Progenitor cell of endocrine pancreas (in vitro differentiated cells): ENCODE measurements at places on chromosomes 7 and 10. TPM values are rescaled to one million over a fixed set of nuclear protein-coding genes. Genes with fewer than 3 reads are reported as not detected.

The AMPH gene
- total RNA-seq: 1.8 and 1.9 TPM in 2 replicates

The ITGA8 gene
- total RNA-seq: 0.36 TPM in 1 of 2 replicates, not detected in the other

The PLA2G12B gene
- 3.8 and 4.0 TPM in 2 replicates for total RNA-seq

The NEUROG3 gene
- 7.2 and 7.3 TPM in 2 replicates for total RNA-seq

The SUGCT gene
- 5.7 and 6.2 TPM in 2 replicates for total RNA-seq

The ZEB1 gene
- 1.2 and 1.7 TPM in 2 replicates for total RNA-seq

The CNPY1 gene
- not detected in 2 replicates for total RNA-seq

The GDF2 gene
- total RNA-seq: not detected in 2 replicates

DNA sequence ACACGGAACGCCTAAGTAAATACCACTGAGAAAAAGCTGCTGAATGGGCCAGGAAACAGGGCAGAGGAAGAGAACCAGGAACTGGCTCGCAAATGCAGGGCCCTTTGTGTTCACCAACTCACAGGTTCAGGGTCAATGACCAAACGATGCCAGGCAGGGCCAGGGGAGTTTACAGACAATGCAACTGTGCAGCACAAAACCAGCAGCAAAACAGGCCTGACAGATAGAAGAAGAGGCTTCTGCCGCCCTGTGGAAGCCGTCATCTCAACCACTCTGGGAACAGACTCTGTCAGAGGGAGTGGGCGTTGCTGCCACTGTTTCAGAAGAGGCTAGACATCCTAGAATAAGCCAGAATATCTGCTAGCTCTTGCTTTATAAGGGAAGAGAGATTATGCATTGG lies 117.9 kb downstream of the KMT2E start:
- peaks cover 10% of the 10 kb centered on the region for H3K36me3 ChIP-seq
- peak overlapping the region; percentile 39 for H3K27ac ChIP-seq
- DNase-seq: no peak
- peaks cover 4% of the 10 kb centered on the region for H3K4me1 ChIP-seq
- H3K4me3 ChIP-seq: no peak overlapping the region

DNA sequence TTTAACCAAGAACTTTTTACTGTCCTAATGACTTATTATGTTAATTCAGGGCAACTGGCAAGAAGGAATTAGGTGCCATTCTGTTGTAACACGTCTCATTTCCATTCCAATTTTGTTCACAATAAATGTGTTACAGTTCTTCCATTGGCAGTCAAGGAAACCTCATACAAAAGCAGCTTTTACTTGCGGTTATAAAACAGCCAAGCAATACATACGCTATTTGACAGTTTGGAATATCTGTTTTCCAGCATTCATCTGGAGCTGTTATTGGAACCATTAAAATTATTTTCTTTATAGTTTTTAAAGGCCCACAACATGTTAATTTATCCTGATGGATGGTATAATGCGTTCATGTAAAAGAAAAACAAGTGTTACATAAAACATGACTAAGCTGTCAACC lies 33.3 kb downstream of the MTERF1 start:
- H3K4me1 ChIP-seq: peaks cover 6% of the 10 kb centered on the region
- H3K4me3 ChIP-seq: no peak overlapping the region

GRCh38 chr10:79346388-79347225 lies 662 bp upstream of the PPIF start:
- peak overlapping the region; percentile 19 for H3K4me3 ChIP-seq
- H3K27ac ChIP-seq: no peak overlapping the region
- peaks cover 3% of the 10 kb centered on the region for H3K27me3 ChIP-seq
- H3K4me1 ChIP-seq: peaks cover 16% of the 10 kb centered on the region
- H3K36me3 ChIP-seq: peaks cover 3% of the 10 kb centered on the region

GRCh38 chr7:111903797-111904196 lies 302.4 kb downstream of the DOCK4 start:
- H3K4me1 ChIP-seq: peaks cover 12% of the 10 kb centered on the region
- H3K27me3 ChIP-seq: no peaks in the 10 kb centered on the region
- H3K4me3 ChIP-seq: no peak overlapping the region
- no peak overlapping the region for H3K27ac ChIP-seq
- no peak for DNase-seq

- H3K36me3 ChIP-seq: no peaks in the 10 kb centered on the region
- no peak for DNase-seq
- H3K27me3 ChIP-seq: no peaks in the 10 kb centered on the region
- no peak overlapping the region for H3K27ac ChIP-seq
- H3K4me1 ChIP-seq: peaks cover 3% of the 10 kb centered on the region
Observed at GRCh38 chr10:30241422-30242110, 107.5 kb downstream of the MTPAP start.

- peaks cover 26% of the 10 kb centered on the region for H3K27me3 ChIP-seq
- H3K4me3 ChIP-seq: no peak overlapping the region
- DNase-seq: no peak
- peaks cover 1% of the 10 kb centered on the region for H3K4me1 ChIP-seq
- no peaks in the 10 kb centered on the region for H3K36me3 ChIP-seq
Observed at GRCh38 chr10:126349676-126350075, 38.6 kb downstream of the ADAM12 start.

DNA sequence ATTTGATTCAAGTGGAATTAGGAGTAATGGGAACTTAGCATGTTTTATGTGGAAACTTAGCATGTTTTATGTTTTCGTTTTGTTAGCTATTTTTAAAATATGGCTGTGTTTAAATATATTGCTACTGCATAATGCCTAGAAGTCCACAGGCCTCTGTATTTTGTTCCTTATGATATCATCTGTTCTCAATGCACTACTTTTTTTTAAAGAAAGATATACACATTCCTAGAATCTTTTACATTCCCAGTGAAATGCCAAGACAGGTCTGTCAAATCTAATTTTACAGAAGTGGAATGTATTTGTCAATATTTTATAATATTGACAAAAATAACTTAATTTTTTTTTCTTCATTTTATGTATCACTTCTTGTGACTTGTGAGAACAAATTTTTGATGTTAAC lies 51.6 kb downstream of the ST7 start:
- H3K27ac ChIP-seq: peak overlapping the region; percentile 33
- H3K4me1 ChIP-seq: peaks cover 13% of the 10 kb centered on the region
- no peaks in the 10 kb centered on the region for H3K27me3 ChIP-seq
- H3K4me3 ChIP-seq: no peak overlapping the region

DNA sequence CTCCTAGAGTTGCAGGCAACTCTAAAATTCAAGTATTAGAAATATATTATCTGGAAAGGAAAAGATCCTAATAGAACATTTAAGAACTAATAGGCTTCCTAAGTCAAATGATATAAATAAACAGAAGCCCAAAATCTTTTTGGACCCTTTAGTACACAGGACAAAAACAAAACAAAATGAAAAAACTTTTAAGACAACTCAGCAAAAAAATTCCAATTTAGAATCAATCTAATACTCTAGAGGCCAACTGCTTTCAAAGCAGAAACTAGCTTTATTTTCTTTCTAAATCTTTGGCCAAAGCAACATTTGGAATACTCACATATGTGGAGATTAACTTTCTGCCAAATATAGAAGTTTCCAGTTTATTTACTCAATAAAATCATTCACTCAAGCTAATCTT lies 65.2 kb downstream of the CALCR start:
- H3K4me1 ChIP-seq: no peaks in the 10 kb centered on the region
- no peak for DNase-seq
- no peaks in the 10 kb centered on the region for H3K27me3 ChIP-seq
- H3K27ac ChIP-seq: no peak overlapping the region
- H3K4me3 ChIP-seq: no peak overlapping the region

- peaks cover 4% of the 10 kb centered on the region for H3K36me3 ChIP-seq
- peaks cover 33% of the 10 kb centered on the region for H3K4me1 ChIP-seq
- no peaks in the 10 kb centered on the region for H3K27me3 ChIP-seq
- no peak overlapping the region for H3K27ac ChIP-seq
- no peak for DNase-seq
Observed at GRCh38 chr7:42930889-42931288, 1.1 kb downstream of the PSMA2 start.

GRCh38 chr7:36781011-36781738 lies 56.9 kb upstream of the AOAH start:
- H3K4me3 ChIP-seq: no peak overlapping the region
- H3K4me1 ChIP-seq: peaks cover 35% of the 10 kb centered on the region
- no peak overlapping the region for H3K27ac ChIP-seq
- H3K27me3 ChIP-seq: no peaks in the 10 kb centered on the region

GRCh38 chr7:68689087-68689433 lies 909.2 kb upstream of the AUTS2 start:
- H3K4me3 ChIP-seq: no peak overlapping the region
- H3K4me1 ChIP-seq: peaks cover 11% of the 10 kb centered on the region
- H3K27me3 ChIP-seq: peaks cover 7% of the 10 kb centered on the region
- no peaks in the 10 kb centered on the region for H3K36me3 ChIP-seq
- H3K27ac ChIP-seq: no peak overlapping the region
- DNase-seq: no peak

GRCh38 chr7:90552521-90552920 lies 43.6 kb upstream of the CDK14 start:
- no peak overlapping the region for H3K4me3 ChIP-seq
- no peak for DNase-seq
- H3K27ac ChIP-seq: no peak overlapping the region

DNA sequence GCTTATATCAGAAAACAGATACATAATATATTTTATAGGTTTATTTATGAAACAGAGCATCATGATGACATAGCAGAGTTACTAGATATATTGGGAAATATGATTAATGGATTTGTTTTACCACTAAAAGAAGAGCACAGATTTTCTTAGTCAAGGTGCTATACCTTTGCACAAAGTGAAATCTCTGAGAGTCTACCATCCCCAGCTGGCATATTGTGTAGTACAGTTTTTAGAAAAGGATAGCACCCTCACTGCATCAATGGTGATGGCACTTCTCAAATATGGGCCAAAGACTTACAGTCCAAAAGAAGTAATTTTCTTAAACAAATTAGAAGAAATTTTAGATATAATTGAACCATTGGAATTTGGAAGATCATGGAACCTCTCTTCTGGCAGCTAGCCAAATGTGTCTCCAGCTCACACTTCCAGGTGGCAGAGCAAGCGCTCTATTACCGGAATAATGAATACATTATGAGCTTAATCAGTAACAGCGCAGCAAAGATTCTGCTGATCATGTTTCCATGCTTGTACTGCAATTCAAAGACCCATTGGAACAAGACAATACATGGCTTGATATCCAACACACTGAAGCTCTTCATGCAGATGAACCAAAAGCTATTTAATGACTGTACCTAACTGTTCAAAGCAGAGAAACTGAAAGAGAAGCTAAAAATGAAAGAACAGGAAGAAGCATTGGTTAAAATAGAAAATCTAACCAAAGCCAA lies 21.9 kb upstream of the CREB3L2 start:
- no peaks in the 10 kb centered on the region for H3K27me3 ChIP-seq
- H3K4me3 ChIP-seq: no peak overlapping the region
- no peak for DNase-seq
- no peak overlapping the region for H3K27ac ChIP-seq

DNA sequence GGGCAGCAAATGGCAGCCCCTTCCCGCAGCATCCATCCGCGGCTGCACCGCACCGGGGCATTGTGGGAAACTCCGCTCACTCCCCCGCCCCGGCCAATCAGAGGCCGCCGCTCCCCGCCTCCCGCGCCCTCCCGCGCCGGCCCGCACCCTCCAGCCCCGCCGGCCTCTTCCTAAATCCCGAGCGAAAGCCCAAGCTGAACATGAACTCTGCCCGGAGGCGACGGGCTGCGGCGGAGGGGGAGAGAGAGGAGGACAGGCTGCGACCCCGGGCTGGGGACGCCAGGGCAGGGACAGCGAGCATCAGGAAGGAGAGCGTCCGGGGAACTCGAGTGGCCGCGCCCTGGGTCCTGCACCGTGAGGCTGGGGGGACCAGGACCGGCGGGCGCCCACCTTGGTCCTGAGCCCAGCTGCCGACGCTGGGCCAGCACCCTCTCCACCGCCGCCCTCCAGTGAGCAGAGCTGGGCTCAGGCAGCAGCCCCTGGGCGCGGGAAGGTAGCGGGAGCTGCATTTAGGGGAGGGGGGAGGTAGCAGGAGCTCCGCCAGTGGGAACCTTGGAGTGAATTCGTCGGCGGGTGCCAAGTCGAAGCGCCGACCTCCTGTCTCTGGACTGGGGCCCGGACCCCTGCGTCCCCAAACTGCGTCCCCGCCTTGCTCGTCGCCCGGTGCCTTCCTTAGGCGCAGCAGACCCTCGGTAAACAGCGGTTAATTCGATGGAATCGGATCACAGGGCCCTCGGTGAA lies at the start of gene DGKI:
Gene DGKI (minus strand): TSS at position 148 of the 741 bp plus-strand sequence.
- no peaks in the 10 kb centered on the region for H3K36me3 ChIP-seq
- peaks cover 2% of the 10 kb centered on the region for H3K4me1 ChIP-seq
- H3K27me3 ChIP-seq: peaks cover 72% of the 10 kb centered on the region

- H3K4me3 ChIP-seq: no peak overlapping the region
- no peak for DNase-seq
- H3K27me3 ChIP-seq: peaks cover 6% of the 10 kb centered on the region
- H3K36me3 ChIP-seq: no peaks in the 10 kb centered on the region
- peaks cover 2% of the 10 kb centered on the region for H3K4me1 ChIP-seq
Observed at GRCh38 chr7:27459021-27459730, 203.5 kb downstream of the HIBADH start.

- H3K4me3 ChIP-seq: no peak overlapping the region
- H3K27ac ChIP-seq: no peak overlapping the region
- no peak for DNase-seq
- no peaks in the 10 kb centered on the region for H3K36me3 ChIP-seq
- H3K4me1 ChIP-seq: peaks cover 5% of the 10 kb centered on the region
Observed at GRCh38 chr7:122748195-122748594, 45.5 kb upstream of the RNF148 start.

GRCh38 chr10:1169981-1170866 lies 114.0 kb downstream of the WDR37 start:
- H3K4me3 ChIP-seq: no peak overlapping the region
- no peaks in the 10 kb centered on the region for H3K36me3 ChIP-seq
- no peaks in the 10 kb centered on the region for H3K4me1 ChIP-seq
- H3K27ac ChIP-seq: no peak overlapping the region
- no peak for DNase-seq

- no peak for DNase-seq
- peaks cover 26% of the 10 kb centered on the region for H3K4me1 ChIP-seq
- H3K27me3 ChIP-seq: no peaks in the 10 kb centered on the region
- peak overlapping the region; percentile 18 for H3K27ac ChIP-seq
- peaks cover 33% of the 10 kb centered on the region for H3K36me3 ChIP-seq
Observed at GRCh38 chr7:20388084-20388483, 57.4 kb downstream of the ITGB8 start.

GRCh38 chr10:120960725-120961124 lies 109.6 kb downstream of the WDR11 start:
- no peak overlapping the region for H3K4me3 ChIP-seq
- H3K36me3 ChIP-seq: no peaks in the 10 kb centered on the region
- peaks cover 7% of the 10 kb centered on the region for H3K27me3 ChIP-seq
- H3K27ac ChIP-seq: no peak overlapping the region
- H3K4me1 ChIP-seq: peaks cover 16% of the 10 kb centered on the region

- no peaks in the 10 kb centered on the region for H3K36me3 ChIP-seq
- H3K27me3 ChIP-seq: no peaks in the 10 kb centered on the region
- H3K27ac ChIP-seq: no peak overlapping the region
Observed at GRCh38 chr10:88787463-88787862, 15.1 kb upstream of the LIPM start.

GRCh38 chr7:6161463-6162330 lies 110.7 kb downstream of the CYTH3 start:
- H3K27ac ChIP-seq: no peak overlapping the region
- DNase-seq: no peak
- H3K36me3 ChIP-seq: peaks cover 15% of the 10 kb centered on the region
- no peak overlapping the region for H3K4me3 ChIP-seq
- H3K4me1 ChIP-seq: peaks cover under 1% of the 10 kb centered on the region
- H3K27me3 ChIP-seq: no peaks in the 10 kb centered on the region

- no peak overlapping the region for H3K4me3 ChIP-seq
- DNase-seq: no peak
- H3K36me3 ChIP-seq: no peaks in the 10 kb centered on the region
- H3K4me1 ChIP-seq: no peaks in the 10 kb centered on the region
- no peaks in the 10 kb centered on the region for H3K27me3 ChIP-seq
Observed at GRCh38 chr10:106707657-106708056, 456.8 kb downstream of the SORCS1 start.
